ENCODE measurements at places on chromosomes 6 and 20. TPM values are rescaled to one million over a fixed set of nuclear protein-coding genes. Genes with fewer than 3 reads are reported as not detected.

GRCh38 chr20:16283978-16284377 lies 289.3 kb downstream of the KIF16B start:
- no peak overlapping the region for H3K27ac ChIP-seq
- H3K27me3 ChIP-seq: no peaks in the 10 kb centered on the region
- H3K4me3 ChIP-seq: no peak overlapping the region
- DNase-seq: no peak

Gene C20orf141
- total RNA-seq: not detected

GRCh38 chr20:8385247-8385646 lies 253.2 kb downstream of the PLCB1 start:
- H3K4me1 ChIP-seq: no peaks in the 10 kb centered on the region
- H3K4me3 ChIP-seq: no peak overlapping the region
- H3K36me3 ChIP-seq: no peaks in the 10 kb centered on the region

Gene NKX2-2
- total RNA-seq: not detected

- H3K4me3 ChIP-seq: no peak overlapping the region
- no peaks in the 10 kb centered on the region for H3K4me1 ChIP-seq
- H3K36me3 ChIP-seq: no peaks in the 10 kb centered on the region
- no peak for DNase-seq
- no peak overlapping the region for H3K27ac ChIP-seq
- H3K27me3 ChIP-seq: no peaks in the 10 kb centered on the region
Measured at GRCh38 chr20:14478126-14478525, 140.7 kb upstream of the FLRT3 start.

Gene LBP
- not detected for total RNA-seq

DNA sequence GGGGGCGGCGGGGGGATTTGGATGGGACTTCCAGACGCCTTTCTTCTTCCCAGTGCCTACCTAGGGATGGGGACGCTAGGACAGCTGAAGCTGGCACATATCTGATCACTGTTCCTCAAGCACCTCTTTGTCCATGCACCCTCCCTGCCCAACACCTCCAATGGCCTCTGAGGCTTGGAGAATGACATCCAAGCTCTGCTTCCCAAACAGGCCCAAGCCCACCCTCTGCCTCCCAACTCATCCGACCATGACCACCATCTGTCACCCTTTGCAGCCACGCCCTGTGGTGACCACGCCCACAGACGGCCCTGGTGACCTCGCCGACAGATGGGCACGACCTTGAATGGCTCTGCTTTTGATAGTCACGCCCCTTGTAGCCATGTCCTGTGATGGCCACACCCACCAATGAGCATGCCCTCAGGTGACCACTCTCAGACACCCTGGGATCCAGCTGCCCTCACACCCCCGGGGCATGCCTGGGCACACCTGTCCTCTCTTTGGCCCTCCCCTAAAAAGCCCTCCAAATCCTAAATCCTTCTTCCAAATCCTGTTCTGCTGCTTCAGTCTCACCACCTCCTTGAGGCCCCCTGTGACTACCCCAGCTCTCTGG lies 51.0 kb downstream of the SSR1 start:
- no peaks in the 10 kb centered on the region for H3K27me3 ChIP-seq
- peak overlapping the region; percentile 90 for H3K27ac ChIP-seq
- no peaks in the 10 kb centered on the region for H3K36me3 ChIP-seq
- peak overlapping the region; percentile 58 for H3K4me3 ChIP-seq
- peaks cover 13% of the 10 kb centered on the region for H3K4me1 ChIP-seq
- no peak for DNase-seq

Gene SIRPB1
- total RNA-seq: 1.5 TPM

DNA sequence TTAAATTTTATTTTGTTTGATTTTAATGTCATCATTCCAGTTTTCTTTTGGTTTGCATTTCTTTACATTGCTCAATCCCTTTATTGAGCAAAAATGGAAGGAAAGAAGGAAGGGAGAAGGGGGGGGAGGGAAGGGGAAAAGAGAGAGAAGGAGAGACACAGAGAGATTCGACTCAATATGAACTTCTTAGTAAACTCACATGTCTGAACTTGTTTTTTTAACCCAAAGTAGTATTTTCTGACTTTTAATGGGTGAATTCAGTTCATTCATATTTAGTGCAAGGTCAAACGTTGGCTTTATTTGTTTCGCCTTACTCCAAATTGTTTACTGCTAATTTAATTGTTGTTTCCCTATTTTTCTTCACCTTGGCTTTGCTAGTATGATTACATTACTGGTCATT lies 278.6 kb downstream of the COL12A1 start:
- H3K4me3 ChIP-seq: no peak overlapping the region
- H3K27me3 ChIP-seq: no peaks in the 10 kb centered on the region
- no peaks in the 10 kb centered on the region for H3K36me3 ChIP-seq
- H3K4me1 ChIP-seq: no peaks in the 10 kb centered on the region
- H3K27ac ChIP-seq: no peak overlapping the region

DNA sequence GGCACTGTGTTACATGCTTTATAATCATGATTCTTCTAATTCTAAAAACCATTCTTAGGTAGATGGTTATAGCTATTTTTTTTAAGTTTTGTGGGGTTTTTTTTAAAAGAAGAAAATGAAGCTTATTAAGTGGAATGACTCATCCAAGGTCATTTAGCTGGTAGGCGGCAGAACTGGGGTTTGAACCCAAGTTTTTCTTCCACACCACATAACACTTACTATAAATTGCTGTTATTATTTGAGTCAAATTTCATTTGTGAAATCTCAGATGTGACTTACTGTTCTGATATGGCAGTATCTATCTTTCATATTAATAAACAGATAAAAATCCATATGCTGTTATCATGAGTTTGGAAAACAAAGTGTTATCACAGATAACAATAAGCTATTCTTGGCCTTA lies 10.4 kb upstream of the COL10A1 start:
- DNase-seq: no peak
- no peaks in the 10 kb centered on the region for H3K36me3 ChIP-seq
- H3K27ac ChIP-seq: no peak overlapping the region
- H3K4me3 ChIP-seq: no peak overlapping the region
- H3K4me1 ChIP-seq: no peaks in the 10 kb centered on the region

DNA sequence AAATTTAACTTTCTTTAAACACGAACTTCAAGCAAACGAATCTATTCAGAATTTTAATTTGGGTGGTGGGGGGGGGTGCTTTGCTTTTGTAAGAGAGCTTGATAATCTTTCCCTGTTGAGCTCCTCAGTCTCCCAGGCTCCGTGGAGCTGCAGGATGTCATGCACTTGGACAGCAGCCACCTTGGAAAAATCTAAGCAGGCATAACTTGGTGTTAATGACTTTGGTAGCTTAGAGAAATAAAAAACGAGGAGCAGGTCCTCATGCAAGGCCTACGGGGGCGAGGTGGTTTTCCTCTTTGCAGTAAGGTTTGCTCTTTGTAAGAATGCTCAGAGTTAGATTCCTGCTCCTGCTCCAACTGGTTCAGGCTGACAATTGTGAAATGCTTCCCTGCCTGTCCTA lies 102.3 kb downstream of the EDN1 start:
- no peak overlapping the region for H3K4me3 ChIP-seq
- no peak for DNase-seq
- H3K27me3 ChIP-seq: no peaks in the 10 kb centered on the region
- H3K27ac ChIP-seq: no peak overlapping the region
- H3K36me3 ChIP-seq: no peaks in the 10 kb centered on the region
- no peaks in the 10 kb centered on the region for H3K4me1 ChIP-seq

DNA sequence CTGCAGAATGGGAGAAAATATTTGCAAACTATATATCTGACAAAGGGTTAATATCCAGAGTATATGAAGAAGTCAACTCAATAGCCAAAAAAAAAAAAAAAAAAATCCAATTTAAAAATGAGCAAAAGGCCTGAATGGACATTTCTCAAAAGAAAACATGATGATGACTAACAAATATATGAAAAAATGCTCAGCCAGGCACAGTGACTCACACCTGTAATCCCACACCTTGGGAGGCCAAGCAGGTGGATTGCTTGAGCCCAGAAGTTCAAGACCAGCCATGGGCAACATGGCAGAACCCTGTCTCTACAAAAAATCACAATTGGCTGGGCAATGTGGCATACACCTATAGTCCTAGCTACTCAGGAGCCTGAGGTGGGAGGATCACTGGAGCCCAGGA lies 2.1 kb upstream of the ECHDC1 start:
- H3K4me1 ChIP-seq: peaks cover 25% of the 10 kb centered on the region
- H3K27me3 ChIP-seq: no peaks in the 10 kb centered on the region
- no peak overlapping the region for H3K4me3 ChIP-seq
- no peaks in the 10 kb centered on the region for H3K36me3 ChIP-seq

GRCh38 chr6:68777956-68778355 lies 142.9 kb downstream of the ADGRB3 start:
- no peaks in the 10 kb centered on the region for H3K27me3 ChIP-seq
- no peaks in the 10 kb centered on the region for H3K4me1 ChIP-seq
- no peak overlapping the region for H3K4me3 ChIP-seq
- DNase-seq: no peak
- no peaks in the 10 kb centered on the region for H3K36me3 ChIP-seq
- H3K27ac ChIP-seq: no peak overlapping the region

Gene OPRM1
- total RNA-seq: not detected

DNA sequence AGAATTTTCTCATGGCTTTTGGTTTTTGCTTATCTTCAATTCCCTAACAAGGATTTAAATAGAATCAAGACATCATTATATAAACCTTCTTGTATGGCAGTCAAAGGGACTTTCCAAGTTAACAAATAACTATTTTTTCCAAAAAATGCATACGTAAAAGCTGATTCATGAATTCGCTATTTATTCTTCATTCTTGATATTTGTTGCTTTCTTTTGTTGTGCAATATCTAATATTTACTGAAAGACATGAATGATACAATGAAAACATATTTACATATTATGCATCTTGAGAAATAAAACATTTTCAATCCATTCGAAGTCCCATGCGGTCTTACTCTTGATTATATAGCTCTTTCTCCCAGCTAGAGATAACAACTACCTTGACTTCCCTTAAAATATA lies 47.0 kb upstream of the SPTLC3 start:
- no peak overlapping the region for H3K4me3 ChIP-seq
- H3K4me1 ChIP-seq: no peaks in the 10 kb centered on the region
- H3K27ac ChIP-seq: no peak overlapping the region
- no peaks in the 10 kb centered on the region for H3K36me3 ChIP-seq
- no peaks in the 10 kb centered on the region for H3K27me3 ChIP-seq

GRCh38 chr20:23225407-23226060 lies 125.1 kb upstream of the NXT1 start:
- peak overlapping the region; percentile 58 for H3K27ac ChIP-seq
- DNase-seq: no peak
- H3K27me3 ChIP-seq: peaks cover 7% of the 10 kb centered on the region
- no peak overlapping the region for H3K4me3 ChIP-seq
- H3K4me1 ChIP-seq: peaks cover 4% of the 10 kb centered on the region
- no peaks in the 10 kb centered on the region for H3K36me3 ChIP-seq

- no peaks in the 10 kb centered on the region for H3K4me1 ChIP-seq
- no peak for DNase-seq
- H3K4me3 ChIP-seq: no peak overlapping the region
- H3K27me3 ChIP-seq: no peaks in the 10 kb centered on the region
- H3K27ac ChIP-seq: no peak overlapping the region
Measured at GRCh38 chr20:10710991-10711775, 37.4 kb upstream of the JAG1 start.

Gene CTSZ
- 89.3 TPM for total RNA-seq

DNA sequence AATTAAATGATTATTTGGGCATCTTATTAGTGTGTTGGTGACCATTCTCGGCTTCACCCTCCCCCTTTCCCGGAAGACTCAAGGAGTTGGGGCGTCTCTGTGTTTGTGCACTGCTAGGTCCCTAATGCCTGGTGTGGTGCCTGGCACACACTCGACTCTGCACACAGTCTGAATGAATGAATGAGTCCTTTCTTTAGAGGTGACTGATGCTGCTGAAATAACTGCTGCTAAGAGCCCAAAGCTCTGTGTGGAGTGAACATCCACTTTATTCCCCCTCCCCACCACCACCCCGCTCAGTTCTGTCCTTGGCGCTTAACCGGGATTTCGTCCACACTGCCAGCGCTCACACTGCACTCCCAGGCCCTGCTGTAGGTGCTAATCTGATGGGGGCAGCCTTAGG lies 1.2 kb upstream of the PHACTR3 start:
- H3K27me3 ChIP-seq: peaks cover 98% of the 10 kb centered on the region
- no peak for DNase-seq
- peaks cover 4% of the 10 kb centered on the region for H3K4me1 ChIP-seq
- H3K4me3 ChIP-seq: no peak overlapping the region
- no peaks in the 10 kb centered on the region for H3K36me3 ChIP-seq

DNA sequence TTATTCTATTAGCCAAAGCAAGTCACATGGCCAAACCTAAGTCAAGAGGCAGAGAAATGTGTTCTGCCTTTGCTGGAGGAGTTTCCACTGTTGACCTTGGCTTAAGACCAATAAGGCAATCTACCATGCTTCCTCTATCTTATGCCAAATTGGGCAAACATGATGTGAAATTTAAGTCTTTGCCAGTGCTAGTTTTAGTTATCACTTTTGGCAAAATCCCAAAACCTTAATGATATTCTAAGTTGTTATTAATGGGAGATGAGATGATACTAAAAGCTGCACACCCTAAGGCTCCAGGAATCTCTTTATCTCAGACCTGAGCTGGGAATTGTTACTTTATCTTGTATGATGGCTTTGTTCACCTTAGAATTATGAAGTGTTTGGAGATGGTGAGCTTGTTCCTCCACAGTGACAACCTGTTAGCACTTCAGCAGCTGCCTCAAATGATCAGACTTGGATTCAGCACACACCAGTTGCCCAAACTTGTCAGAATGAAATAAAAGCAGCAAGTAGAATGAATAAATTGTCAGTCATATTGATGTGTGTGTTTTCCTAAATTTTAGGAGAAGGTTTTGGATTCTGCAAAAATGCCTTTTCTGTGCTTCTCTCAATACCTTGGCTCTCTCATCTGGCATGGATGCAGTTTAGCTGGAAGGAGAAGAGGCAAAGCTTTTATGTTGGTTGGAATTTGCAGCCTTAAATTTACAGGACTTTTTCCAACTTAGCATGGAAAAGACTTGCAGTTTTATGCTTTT lies 49.3 kb downstream of the RIN2 start:
- H3K27me3 ChIP-seq: no peaks in the 10 kb centered on the region
- peak overlapping the region; percentile 71 for H3K27ac ChIP-seq
- peaks cover 4% of the 10 kb centered on the region for H3K36me3 ChIP-seq
- no peaks in the 10 kb centered on the region for H3K4me1 ChIP-seq
- no peak for DNase-seq

GRCh38 chr20:32575805-32576204 lies 9.3 kb downstream of the NOL4L start:
- no peaks in the 10 kb centered on the region for H3K27me3 ChIP-seq
- no peaks in the 10 kb centered on the region for H3K4me1 ChIP-seq
- H3K27ac ChIP-seq: no peak overlapping the region
- H3K36me3 ChIP-seq: no peaks in the 10 kb centered on the region
- H3K4me3 ChIP-seq: no peak overlapping the region

Gene DEF6
- total RNA-seq: 24.4 TPM

- H3K4me1 ChIP-seq: peaks cover 11% of the 10 kb centered on the region
- H3K27ac ChIP-seq: no peak overlapping the region
- H3K4me3 ChIP-seq: no peak overlapping the region
- no peaks in the 10 kb centered on the region for H3K27me3 ChIP-seq
- no peak for DNase-seq
- no peaks in the 10 kb centered on the region for H3K36me3 ChIP-seq
Measured at GRCh38 chr6:36368921-36369865, 18.3 kb downstream of the ETV7 start.

Gene FILIP1
- total RNA-seq: 3.8 TPM

Data from esophagus squamous epithelium (tissue), 5 donors.